ENCODE measurements at places on chromosomes 2 and 18.

DNA sequence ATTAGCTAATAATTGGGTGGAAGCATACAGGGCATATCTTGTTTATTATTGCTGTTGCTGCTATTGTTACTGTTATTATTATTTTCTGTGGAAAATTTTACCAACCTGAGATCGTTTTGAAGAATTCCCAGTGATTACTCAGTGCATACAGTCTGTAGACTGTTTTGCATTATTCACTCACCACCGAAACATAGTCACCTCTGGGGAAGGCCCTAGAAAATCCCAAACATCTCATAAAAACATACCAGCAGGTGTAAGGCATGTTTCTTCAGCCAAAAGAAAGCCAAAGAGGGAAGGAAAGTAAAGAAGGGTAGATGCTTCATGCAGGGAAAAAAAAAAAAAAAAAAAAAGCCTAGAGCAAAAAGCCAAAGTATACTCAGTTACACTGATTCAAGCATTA lies 647.7 kb downstream of the BCL11A start:
- DNase-seq, result no peak

DNA sequence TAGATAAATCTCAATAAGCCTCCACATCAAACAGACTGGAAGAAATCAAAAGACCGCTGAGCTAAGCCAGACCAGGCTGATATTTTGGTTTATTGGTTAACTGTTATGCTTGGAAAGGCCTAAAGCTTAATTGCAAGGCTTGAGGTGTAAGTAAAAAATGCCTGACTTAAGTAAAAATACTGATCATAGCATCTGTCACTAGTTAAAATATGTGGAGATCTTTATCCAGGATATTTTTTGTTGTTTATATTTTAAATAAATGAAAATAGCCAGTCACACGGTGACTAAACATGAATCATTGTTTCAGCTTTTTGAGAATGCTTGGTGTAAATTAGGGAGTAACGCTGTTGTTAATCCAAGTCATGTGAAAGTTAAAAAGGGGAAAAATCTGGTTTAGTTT lies 127.9 kb downstream of the THADA start:
- no peak for DNase-seq

DNA sequence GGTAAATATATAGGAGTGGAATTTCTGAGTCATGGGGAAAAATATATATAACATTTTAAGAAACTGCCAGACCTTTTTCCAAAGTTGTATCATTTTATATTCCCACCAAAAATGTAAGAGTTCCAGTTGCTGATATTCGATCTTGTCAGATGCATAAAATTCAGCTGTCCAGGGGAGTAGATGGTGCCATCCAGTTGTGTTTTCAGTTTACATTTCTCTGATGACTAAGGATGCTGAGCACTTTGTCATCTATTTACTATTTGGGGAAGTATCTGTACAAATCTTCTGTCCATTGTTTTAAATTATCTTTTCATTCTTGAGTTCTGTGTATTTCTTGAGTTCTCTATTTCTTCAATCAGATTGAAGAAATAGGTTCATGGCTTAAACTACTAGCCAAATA lies 126.1 kb downstream of the RTN4 start:
- DNase-seq, result no peak

- no peak for DNase-seq
Measured at GRCh38 chr2:226702376-226702775, 97.2 kb downstream of the IRS1 start.

DNA sequence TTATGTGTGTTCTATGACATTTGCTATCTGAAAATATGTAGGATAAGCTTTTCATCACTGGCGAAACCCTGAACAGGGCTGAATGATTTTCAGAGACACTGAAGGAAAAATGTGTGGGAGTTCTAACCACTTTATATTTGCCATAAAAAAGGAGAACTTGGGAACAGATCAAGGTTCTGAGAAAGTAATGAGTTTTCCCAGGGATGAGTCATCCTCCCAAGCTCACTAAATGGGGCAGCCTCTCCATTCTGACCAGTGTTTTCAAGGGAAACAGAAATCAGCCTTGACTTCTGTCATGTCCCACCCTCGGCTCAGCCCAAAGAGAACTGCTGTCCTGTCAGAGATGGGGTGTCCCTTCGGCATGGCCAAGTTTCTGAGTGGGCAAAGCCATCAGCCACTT lies 2109.8 kb upstream of the CELF4 start:
- no peak for DNase-seq

GRCh38 chr2:101114268-101114783 lies 36.9 kb downstream of the TBC1D8 start:
- DNase-seq, result no peak

- no peak for DNase-seq
Measured at GRCh38 chr2:237859533-237860272, at the start of gene RAMP1. Gene RAMP1 (plus strand): TSS chr2:237859623. CDS start chr2:237859676, 53 bp downstream.

DNA sequence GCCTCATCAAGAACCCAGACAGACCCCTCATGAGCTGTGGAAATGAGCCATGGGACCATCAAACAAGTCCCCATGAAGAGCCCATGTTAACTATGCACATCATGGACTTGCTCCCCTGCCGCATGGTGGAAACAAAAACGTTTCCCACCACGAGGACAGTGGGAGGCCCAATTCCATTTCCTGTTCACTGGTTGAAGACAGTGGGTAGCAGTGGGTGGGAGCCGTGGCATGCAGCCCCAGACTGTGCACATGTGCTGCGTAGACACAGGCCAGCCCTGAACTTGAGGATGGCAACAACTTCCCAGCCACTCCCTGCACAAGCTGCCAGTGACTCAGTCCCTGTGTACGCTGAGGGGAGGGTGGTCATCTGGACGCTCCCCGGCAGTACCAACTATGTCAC lies 108.4 kb upstream of the LMAN1 start:
- no peak for DNase-seq

DNA sequence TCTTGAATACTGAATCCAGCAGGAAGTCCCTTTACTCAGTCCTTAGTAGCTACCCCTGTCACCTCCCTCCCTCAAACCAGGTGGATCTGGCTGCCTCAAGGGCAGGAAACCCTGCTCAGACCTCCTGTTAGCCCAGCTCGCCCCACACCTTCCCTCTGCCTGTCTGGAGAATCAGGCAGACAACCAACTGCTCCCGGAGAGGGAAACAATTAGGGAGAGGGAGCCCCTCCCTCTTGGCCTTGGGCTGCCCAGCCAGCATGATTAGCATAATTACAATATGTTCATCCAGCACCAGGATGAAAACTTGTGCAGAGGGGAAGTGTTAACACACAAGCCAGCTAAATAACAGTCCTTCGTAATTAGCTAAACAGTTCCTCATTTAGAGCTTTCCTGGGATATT lies 185.5 kb downstream of the C1D start:
- no peak for DNase-seq

GRCh38 chr2:200007306-200007705 lies 51.9 kb downstream of the MAIP1 start:
- no peak for DNase-seq

- DNase-seq, result no peak
Measured at GRCh38 chr18:3540805-3541548, 91.0 kb downstream of the TGIF1 start.

DNA sequence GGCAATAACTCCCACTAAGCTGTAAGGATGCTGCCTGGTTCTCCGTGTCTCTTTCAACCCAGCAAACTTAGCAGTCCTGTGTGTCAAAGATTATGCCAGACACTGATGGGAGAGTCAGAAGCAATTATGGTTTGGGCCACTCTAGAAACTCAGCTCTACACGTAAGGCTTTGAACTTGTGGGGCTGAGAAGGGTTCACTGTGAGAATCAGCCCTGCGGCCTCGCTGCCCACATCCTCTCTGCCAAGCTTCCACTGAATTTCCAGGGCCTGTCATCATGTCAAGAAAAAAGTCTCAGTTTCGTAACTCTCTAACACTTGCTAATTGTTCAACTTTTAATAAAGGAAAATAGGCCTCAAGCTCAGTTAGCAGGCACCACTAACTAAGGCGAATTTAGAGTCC lies 308.8 kb upstream of the LYPD1 start:
- DNase-seq, result no peak

DNA sequence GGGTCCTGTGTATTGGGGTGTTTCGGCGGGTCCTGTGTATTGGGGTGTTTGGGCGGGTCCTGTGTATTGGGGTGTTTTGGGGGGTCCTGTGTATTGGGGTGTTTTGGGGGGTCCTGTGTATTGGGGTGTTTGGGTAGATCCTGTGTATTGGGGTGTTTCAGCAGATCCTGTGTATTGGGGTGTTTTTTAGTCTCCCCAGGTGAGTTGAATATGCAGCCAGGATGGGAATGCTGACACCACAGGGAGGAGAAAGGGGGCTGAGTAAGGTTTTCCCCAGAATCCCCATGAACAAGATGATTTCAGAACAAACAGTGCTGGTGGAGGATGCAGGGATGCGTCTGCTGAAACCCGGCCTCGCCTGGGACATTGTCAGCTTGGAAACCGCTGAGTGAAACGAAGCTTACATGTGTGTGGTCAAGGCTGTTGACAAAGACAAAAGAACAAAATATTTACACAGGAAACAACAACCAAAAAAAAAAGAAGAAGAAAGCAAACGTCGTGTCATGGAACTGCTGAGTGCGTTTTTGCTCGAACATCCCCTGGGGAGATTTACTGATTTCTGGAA lies 88.5 kb upstream of the ODC1 start:
- no peak for DNase-seq

- no peak for DNase-seq
Measured at GRCh38 chr2:151002959-151003600, 258.6 kb downstream of the RBM43 start.

DNA sequence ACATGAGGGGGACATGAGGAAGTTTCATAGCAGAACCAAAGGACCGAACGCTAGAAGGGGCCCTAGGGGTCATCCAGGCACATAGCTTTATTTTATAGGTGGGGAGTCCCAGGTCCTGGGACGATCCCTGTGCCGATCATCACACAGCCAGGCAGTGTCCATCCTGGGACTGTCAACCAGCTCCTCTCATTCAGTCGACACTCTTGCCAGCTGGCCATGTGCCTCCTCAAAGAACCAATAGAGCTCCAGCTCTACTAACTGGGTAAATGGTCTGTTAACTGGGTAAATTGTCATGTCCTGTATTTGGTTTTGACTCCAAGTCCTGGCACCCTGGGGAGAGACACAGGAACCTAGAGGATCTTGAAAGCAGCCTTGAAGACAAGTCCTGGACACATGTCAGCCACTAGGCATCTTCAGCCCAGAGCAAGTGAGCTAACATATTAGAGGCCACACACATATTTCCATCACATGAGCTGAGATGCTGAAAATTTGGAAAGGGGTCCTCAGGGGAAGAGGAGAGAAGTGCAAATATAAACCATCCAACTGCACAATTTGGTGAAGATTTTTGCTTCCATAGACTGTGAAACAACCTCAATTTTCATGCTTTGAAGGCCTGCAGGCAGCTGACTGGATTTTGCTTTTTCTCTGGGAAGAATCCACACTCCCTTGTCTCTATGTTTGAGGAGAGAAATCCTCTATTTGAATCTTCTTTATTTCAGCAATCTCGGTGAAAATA lies 361.1 kb upstream of the SLC14A2 start:
- DNase-seq, result no peak

DNA sequence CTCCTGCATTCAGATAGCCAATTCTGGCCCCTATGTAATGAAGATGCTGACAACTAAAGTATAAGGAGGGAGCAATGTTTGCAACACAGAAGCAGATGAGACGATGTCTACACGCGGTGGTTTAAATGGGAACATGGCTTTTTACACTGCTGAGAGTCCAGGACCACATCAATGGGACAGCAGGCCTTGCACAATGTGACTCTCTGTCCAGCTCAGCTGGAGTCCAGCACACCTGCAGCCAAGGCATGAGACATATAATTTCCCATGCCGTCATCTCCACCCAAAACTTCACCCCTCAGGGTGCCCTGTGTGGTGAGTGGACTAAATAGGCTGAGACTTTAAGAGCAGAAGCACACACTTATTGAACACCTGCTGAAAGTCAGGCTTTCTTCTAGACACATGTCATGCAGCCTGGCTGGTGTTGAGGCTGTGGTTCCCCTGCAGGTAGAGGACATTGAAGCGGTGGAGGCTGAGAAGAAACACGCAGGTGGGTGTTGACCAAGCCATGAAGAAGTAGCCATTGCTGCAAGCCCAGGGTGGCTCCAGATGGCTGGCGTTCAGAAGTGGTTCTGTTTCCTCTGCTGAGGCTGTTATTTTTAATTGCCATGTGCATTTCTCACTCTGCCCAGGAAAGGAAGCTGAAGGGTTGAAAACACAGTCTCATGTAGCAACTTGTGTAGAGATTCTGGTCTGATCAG lies 345.6 kb downstream of the MYCN start:
- no peak for DNase-seq

DNA sequence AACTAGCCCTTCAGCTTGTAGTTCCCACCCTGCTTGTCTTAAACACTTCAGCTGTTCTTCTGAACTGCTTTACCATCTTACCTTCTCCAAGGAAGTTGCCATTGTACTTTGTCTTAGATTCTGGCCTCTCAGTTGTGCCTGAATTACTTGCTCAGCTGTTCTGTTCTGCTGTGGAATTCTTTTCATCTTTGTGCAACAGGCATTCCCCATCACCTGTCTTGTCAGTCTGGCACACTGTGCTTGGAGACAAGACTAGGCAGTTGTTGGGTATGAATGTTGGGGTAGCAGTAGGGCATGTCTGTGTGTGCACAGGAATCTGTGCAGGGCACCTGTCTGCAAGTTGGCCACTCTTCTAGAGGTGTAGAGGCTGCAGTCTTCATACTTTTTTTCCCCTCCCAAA lies 38.7 kb downstream of the PHLPP1 start:
- DNase-seq, result no peak

DNA sequence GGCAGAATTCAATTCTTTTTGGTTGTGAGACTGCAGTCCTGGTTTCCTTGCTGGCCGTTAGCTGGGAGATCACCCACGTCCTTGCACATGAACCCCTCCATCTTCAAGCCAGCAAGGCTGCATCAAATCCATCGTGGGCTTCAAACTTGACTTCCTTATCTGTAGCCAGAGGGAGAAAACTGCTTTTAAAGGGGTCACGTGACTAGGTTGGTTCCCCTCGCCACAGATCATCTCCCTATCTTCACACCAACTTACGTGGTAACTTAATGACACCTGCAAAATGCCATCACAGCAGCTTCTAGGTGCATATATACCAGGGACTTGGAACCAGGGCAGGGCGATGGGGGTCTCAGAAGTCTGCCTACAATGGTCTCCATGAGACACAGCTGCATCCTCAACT lies 169.5 kb downstream of the MTCL1 start:
- DNase-seq, result no peak

DNA sequence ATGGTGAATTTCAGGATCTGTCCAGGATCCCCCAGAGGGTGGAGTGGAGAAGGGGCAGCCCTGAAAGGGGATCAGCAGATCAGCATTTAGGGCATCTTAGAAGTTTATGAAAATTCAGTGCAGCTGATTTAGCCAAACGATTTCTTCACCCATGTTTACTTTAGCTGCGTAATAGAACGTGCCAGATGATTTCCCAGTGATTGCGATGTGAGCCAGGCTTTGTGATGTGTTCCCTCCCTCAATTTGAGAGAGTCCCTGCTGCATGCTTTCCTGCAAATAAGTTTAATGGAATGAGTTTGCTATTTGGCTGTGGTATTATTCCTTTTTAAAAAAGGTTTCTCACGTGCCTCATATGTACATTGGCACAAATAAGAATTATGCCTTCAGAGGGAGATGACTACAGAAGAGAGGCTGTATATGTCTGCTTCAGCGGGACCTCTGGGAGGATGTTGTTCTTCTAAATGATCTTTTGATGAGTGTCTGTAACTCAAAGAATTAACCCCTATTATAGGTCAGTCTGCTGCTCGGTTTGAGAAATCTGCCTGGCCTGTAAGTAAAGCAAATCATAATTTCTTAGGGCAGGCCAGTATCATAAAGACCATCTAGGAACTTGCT lies 111.9 kb downstream of the MRO start:
- no peak for DNase-seq

- no peak for DNase-seq
Measured at GRCh38 chr2:187208199-187208785, 239.8 kb downstream of the CALCRL start.

GRCh38 chr2:169712791-169713227 lies 18.5 kb downstream of the PHOSPHO2 start:
- no peak for DNase-seq

All from activated CD4-positive, alpha-beta T cell treated with anti-CD3 and anti-CD28 coated beads for 24 hours (primary cell).